Naive thymus-derived CD8-positive, alpha-beta T cell (primary cell): ENCODE measurements at places on chromosomes 2 and 18. TPM values are rescaled to one million over a fixed set of nuclear protein-coding genes. Genes with fewer than 3 reads are reported as not detected.
A peak's percentile ranks its signal among the peaks of the same experiment; 100 is the strongest.

The CFAP53 gene
- total RNA-seq: 1.2 TPM

GRCh38 chr2:188916736-188917135, 57.4 kb upstream of the COL3A1 start:
- DNase-seq: no peak
- H3K4me1 ChIP-seq: no peaks in the 10 kb centered on the region
- no peak overlapping the region for H3K4me3 ChIP-seq
- H3K27ac ChIP-seq: no peak overlapping the region
- H3K27me3 ChIP-seq: no peaks in the 10 kb centered on the region

GRCh38 chr2:9708683-9709538, 78.1 kb upstream of the YWHAQ start:
- H3K4me1 ChIP-seq: peaks cover 9% of the 10 kb centered on the region
- no peaks in the 10 kb centered on the region for H3K27me3 ChIP-seq
- no peak overlapping the region for H3K27ac ChIP-seq
- no peak overlapping the region for H3K4me3 ChIP-seq
- DNase-seq: no peak

DNA sequence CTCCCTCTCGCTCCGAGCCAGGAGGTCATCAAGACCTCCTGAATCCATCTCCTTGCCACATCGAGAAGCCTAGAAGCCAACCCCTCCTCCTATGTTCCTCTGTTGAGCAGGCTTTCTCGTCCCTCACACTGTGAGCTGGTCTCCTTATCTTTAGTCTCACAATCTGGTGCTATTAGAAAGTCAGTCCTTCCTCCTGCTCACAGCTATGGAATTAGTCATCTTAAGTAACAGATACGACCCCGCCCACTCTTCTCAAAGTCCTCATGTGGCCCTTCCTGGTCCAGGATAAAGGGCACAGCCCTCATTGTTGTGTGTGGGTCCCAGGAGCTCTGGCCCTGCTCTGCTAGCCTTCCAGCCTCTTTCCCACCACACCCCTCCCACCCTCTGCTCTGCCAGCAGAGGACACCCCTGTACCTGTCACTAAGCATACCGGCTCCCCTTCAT, 41.4 kb upstream of the TRIB2 start:
- no peak overlapping the region for H3K4me3 ChIP-seq
- H3K27ac ChIP-seq: peak overlapping the region; percentile 81
- no peaks in the 10 kb centered on the region for H3K27me3 ChIP-seq
- no peak for DNase-seq
- peaks cover 8% of the 10 kb centered on the region for H3K4me1 ChIP-seq

DNA sequence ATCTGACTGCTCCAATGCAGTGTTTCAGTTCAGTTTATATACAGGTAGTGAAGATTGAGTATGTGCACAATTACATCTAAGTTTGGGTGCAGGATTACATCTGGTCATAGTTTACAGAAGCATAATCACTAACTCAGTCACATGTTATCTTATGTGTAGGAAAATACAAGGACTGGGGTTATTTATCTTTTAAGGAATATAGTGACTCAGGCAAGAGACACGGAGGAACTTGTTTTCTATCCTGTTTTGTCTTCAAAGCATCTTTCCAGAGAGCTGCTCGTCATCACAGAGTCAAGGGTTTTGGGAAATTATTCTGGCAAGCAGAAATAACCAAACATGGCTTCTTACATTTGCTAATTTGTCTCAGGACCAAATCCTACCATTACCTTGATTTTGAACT, 1371.5 kb upstream of the TMEFF2 start:
- H3K4me1 ChIP-seq: no peaks in the 10 kb centered on the region
- no peak overlapping the region for H3K4me3 ChIP-seq
- DNase-seq: no peak
- H3K27me3 ChIP-seq: no peaks in the 10 kb centered on the region

DNA sequence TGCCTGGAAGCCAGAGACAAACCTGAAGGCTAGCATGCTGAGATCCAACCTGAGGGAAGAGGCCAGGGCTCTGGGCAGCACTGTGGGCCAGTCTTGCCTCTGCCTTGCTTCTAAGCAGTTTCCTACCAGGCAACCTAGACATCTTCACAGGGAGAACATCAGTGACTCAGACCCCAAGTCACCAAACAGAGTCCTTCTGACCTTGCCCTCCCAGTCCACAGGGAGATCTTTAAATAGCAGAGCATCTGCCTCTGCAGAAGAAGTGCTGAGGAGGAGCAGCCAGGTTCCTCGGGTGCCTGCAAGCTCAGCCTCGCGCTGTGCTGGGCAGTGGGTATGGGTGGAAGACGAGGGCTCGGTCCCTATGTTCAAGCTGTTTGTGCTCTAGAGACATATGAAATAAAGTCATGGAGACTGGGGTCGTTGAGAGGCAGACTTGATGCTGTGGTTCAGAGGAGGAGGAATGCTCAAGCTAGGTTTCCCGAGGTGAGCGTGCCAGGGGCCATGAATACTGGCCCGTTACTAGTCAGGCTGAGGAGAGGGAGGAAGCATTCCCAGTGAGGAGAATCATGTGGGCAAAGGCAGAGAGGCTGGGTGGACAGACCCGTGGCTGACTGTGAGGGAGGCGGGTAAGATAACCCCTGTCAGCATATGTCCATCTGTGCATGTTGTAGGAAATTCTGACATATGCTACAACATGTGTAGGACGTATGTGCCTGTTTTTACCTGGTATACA, 66.5 kb downstream of the BOLA3 start:
- H3K27ac ChIP-seq: peak overlapping the region; percentile 79
- H3K36me3 ChIP-seq: no peaks in the 10 kb centered on the region
- H3K4me3 ChIP-seq: no peak overlapping the region
- no peaks in the 10 kb centered on the region for H3K27me3 ChIP-seq
- DNase-seq: no peak

DNA sequence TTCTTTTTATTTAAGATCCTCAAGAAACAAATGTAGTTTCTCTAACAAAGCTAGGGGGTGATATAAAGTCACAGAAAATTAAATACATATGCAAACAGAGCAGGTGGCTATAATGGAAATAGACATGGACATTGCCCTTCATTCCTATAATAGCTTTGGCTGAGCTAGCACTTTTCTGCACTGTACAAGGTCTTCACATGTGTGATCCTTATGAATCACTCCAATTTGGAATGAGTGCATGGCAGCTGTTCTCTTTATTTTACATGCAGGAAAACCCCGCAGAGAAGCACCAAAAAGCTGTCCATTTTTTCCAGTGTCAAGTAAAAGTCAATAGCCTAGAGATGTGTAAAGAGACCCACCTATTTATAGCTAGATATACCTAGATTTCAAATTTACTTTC, 747.4 kb upstream of the SLC8A1 start:
- H3K4me3 ChIP-seq: no peak overlapping the region
- H3K27me3 ChIP-seq: no peaks in the 10 kb centered on the region
- DNase-seq: no peak
